Right ventricle myocardium superior (tissue), 1 donor: ENCODE measurements at places on chromosomes 2 and 18. TPM values are rescaled to one million over a fixed set of nuclear protein-coding genes. Genes with fewer than 3 reads are reported as not detected.

The KCTD1 gene
- total RNA-seq = 16.1 TPM

The ATP6V1C2 gene
- total RNA-seq = 1.6 TPM

DNA sequence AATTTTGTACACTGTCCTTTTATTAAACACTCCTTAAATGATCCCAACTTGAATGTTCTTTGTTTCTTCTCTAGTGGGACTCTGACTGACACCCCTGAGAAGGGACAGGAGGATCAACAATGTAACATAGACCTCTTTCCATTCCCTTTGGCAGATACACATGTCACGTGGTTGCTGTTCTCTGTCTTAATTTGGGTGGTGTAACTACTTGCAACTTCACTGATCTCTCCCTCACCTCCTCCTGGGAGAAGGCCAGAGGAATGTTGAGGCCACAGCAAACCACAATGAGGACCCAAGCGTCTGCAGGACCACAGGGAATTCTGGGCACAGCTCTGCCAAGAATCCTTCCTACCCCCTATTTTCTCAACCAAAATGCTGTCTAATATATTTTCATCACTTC lies 205.6 kb downstream of the RTP5 start:
- no peak for DNase-seq

- no peak for DNase-seq
Observed at GRCh38 chr18:77016936-77017335, 115.6 kb downstream of the MBP start.
